ENCODE measurements at places on chromosomes 5 and 9.

DNA sequence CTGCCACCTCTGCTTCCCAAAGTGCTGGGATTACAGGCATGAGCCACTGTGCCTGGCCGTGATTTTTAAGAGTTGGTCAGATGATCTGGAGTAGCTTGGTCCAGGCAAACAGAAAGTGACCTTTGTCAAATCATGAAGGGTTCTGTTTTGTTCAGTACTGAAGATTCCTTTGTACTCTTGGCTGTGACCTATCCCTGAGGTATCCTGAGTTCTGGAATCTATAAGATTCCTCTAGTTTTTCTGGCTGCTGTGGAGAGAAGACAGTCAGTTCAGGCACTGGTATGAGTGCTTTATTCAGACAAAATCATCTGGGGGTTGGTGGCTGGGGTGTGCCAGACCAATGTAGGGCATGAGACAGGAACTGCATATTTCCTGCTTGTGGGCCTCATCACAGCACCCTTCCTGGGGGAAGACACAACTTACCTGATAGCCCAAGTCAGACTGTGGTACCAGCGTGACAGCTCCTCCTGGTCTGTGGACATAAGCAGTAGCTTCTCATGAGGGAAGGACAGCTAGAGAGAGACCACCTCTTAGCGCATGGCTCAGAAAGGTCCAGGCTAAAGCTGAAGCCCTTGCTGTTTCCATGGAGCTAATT, 3.1 kb downstream of the ARHGEF39 start:
- DNase-seq: no peak

DNA sequence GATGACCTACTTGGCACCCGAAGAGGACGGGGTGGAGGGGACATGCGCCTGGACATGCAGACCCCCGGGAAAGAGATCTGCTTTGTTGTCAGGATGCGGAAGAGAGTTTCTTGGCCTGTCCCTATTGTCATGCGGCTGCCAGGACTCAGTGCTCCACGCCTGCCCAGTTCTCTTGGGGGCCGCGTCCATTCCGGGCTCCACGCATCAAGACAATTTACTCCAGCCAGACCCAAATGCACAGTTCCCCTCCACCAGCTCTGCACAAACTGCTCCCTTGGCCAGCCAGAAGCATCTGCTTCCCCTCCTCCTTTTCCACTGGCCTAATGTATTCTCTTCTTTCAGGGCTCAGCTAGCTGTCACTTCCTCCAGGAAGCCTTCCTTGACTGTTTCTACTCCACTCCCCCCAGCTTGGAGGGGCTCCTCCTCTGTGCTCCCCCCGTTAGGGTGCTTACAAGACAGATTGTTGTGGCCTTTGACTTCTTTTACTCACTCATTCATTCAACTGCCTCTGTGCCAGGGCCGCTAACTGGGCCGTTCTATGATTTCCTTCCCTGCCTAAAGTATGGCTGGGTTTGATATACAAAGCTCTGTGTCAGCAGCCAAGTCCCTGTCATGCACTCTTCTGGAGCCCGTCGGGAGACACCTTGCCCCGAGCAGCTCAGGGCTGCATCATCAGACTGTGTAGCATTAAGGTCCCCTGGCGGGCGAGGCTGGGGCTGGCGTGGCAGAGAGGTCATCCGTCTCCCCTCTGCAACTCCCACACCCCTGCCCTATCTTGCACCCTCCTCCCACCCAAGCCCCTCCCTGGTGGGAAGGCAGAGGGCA, 6.6 kb downstream of the FIBCD1 start:
- DNase-seq: peak; percentile 48

- DNase-seq: no peak
Measured at GRCh38 chr9:94533155-94533554, 21.7 kb upstream of the PCAT7 start.

- DNase-seq: no peak
Measured at GRCh38 chr5:181051841-181052671, 12.0 kb downstream of the BTNL9 start.

DNA sequence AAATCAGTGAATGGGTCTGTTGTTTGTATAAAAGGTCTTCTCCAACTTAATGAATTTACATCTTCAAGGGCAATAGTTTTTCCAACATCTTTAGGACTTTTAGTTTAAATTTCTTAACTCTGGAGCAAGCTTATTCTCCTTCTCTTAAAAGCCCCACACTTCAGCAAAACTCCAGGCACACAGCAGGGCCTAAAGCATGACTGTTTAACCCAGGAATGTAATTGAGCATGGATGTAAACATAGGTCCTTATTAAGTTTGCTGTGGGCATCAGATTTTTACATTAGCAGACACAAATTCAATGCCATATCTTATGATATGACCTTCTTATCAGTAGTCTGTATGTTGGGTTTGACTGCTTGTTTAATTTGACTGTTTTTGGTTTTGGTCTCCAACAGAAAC, 78.9 kb downstream of the ABCA1 start:
- no peak for DNase-seq

- no peak for DNase-seq
Measured at GRCh38 chr5:133729800-133730199, 117.5 kb upstream of the FSTL4 start.

GRCh38 chr9:132970324-132971062, 8.0 kb upstream of the GFI1B start:
- no peak for DNase-seq

DNA sequence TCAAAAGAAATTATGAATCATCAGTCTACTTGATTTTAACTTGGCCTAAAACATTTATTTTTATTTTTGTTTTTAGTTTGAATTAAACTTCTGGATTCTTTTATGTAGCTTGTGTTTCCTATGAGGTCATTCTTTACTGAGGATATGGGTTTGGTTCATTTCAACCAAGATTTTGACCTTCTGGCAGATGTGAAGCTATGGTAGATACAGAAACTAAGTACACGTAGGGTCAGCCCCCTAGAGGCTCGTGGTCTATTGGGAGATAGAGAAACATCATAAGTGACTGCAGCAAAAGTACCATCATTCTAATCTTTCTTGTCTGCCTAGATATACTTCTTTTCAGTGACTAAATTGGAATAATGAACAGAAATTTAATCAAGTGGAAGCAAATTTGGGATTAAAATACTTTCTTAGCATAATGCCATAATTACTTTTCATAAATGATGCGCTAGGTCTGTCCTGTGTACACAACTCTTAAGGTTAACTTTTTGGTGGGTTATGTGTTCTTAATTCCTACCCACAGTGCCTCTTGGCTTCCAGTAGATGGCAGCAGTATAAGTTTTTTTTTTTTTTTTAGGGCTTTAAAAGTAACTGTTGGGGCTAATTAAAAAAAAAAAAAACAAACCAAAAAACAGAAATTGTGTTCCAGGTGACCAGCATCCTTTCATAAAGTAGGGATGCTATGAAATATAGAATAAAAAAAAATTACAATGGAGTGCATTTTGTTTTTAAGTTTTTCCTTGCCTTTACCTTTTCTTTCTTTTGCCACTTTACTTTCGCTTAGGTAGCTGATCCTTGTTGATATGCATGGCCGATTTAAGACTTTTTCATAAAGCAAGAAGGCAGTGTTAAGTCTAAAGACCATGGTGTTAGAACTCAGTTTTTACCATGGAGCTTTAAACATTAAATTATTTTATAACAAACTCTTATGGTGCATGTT, 49.9 kb downstream of the LRRTM2 start:
- peak; percentile 40 for DNase-seq

- no peak for DNase-seq
Measured at GRCh38 chr5:937151-937924, 44.7 kb downstream of the TRIP13 start.

- no peak for DNase-seq
Measured at GRCh38 chr5:81948349-81948748, 23.5 kb upstream of the ATG10 start.

DNA sequence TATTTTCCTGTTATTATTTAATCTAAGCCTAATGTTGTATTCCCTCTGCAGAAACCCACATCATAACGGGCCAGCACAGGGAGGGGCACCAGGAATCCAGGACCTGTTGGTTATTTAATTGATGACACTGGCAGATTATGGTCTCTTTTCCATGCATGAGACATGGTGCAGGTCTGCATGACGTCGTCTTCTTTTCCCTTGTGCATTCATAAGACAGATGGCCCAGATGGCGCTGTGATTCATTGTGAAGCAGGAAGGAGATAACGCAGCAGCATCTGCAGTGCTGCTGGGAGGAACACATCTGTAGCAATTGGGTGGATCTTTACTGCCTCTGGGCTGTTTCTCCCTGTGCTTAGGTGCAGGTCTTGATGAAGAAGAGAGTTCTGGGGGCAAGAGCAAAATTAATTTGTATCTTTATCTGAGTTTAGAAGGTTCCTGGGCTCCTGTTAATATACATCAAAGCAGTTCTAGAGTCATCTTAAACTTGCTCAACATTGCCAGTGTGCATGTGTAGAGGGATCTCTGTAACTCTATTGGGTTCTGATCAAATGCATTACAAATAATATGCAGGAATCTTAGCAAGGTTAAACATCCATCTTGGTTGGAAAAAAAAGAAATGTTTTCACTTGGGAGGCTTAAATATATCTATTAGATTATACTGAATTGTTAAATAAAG, 176.1 kb downstream of the PCSK1 start:
- DNase-seq: peak; percentile 26

- DNase-seq: no peak
Measured at GRCh38 chr5:124180875-124181461, 565.5 kb downstream of the ZNF608 start.

- DNase-seq: no peak
Measured at GRCh38 chr5:97118261-97119006, 24.0 kb downstream of the LIX1 start.

- DNase-seq: no peak
Measured at GRCh38 chr9:110712955-110713354, 44.4 kb downstream of the MUSK start.

GRCh38 chr9:127311239-127311741, 46.7 kb downstream of the GARNL3 start:
- DNase-seq: peak; percentile 52

DNA sequence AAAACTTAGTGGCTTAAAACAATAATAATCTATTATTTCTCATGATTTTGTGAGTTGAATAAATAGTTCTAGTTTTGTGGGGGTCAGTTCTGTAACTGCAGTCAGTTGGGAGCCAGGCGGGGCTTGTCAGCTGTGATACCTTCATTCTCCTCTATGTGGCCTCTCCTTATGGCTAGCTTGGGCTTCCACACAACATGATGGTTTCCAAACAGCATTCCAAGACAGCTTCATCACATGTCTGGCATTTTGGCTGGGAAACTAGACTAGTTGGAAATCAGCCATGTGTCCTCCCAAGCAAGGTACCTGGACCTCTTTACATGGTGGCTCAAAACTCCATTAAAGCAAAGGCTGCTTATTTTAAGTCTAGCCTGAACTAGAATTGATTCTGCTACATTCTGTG, 61.4 kb upstream of the RANBP3L start:
- DNase-seq: no peak

- DNase-seq: peak; percentile 87
Measured at GRCh38 chr9:104774831-104775573, 11.1 kb downstream of the NIPSNAP3B start.

DNA sequence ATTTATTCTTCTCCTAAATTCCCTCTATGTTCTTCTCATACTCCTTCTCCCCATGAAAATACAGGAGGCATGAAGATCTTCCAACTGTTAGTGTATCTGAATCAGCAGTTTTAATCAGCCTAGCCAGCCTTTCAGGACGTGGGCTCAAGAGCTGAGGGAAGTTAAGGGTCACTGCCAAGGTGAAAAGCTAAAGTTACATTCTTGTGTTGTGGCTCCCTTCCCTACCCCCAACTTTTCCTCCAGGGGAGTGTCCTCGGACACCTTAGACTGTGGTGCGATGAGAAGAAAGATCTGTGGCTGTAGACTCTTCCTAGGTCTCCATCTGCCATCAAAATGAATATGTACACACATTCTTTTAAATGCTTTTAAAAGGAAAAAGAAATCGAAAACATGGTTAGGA, 4.2 kb downstream of the DMRT3 start:
- DNase-seq: no peak

DNA sequence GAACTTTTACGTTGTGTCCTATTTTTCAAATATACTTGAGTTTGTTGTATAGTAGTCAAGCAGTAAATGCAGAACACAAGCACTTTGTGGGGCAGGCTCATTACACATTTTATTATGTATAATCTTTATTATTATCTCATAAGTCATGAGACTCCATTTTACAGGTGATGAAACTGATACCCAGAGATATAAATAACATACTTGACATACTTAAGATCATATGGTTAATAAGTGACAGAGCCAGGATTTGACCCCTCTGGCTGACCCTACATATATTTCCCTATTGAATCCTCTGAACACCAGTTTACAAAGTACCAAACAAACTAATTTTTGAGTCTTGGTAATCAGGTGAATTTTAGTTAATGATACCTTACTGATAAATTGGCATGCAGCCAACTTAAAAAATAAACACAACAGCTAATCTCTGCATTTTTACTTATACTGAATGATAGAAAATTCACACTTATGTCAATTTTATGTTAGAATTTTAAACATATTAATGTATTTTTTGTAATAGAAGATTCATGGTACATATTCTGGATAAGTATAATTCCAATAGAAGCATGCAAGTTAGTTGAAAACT, 305.0 kb upstream of the MEF2C start:
- DNase-seq: no peak

GRCh38 chr5:171571663-171572062, 152.2 kb downstream of the FGF18 start:
- no peak for DNase-seq

DNA sequence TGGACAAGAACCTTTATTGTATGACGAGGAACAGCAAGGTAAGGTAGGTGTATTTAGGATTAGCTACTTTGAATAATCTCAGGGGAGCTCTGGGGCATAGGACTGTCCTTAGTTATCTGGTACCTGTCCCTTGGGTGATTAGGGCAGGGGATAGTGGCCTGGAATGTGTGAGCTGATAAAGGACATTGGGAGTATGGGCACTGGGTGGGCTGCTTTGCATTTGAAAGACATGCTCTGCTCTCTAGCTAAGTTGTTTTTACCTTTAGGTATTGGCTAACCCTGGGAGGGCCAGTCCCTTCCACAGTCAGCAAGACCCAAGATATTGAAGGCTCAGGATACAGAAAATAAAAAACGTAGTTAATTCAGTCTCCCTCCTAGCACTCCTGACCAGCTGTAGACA, 282.8 kb upstream of the C9orf72 start:
- no peak for DNase-seq

DNA sequence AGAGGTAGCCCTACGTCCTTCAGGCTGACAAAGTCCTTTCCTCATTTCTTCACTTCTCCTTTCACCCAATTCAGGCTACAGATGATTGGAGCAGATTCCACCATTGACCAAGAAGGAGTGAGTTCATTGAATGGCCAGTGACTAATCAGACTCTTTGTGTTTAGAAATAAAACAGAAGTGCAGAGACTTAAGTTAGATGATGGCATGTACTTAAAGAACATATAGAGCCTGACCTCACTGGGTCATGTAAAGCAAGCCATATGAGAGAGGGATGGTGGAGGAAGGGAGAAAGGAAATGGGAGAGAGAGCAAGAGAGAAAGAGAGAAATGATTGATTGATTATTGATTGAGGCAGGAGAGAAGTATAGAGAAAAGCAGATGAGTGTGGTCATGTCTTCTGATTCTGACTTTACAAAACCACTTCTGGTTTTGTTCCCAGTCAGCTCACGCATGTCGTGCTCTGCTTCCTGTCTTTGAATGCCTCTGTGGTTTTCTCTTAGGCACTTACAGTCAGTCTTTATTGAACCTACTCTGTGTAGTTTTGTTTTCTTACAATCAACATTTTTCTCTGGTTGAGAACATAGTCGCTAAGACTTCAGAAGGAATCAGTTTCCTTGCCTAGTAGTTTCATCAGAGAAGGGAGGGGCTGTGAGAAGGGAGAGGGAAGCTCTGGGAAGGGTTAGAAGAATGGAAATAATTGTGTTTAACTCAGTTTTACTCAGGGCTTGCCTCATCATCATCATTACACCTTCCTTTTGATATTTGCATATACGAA, 149.2 kb upstream of the KLF9 start:
- peak; percentile 76 for DNase-seq

Measured in NB4 (cell line).